ENCODE measurements at places on chromosomes 11 and 22.

DNA sequence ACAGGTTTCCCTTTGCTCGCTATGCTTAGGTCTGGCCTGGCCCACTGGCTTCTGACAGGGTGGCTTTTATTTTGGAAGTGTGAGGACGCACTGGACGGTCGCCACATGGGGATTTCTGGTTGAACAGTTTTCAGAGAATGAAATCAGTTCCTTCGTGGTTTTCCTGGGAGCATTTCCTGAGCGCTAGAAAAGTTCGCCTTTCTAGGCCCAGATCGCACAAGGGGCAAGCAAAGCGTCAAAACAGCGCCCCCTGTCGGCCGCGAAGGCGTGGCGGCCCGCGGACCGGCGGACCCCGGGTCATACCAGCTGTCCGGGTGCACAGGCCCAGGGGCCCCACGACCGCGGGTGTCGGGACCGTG is 12.7 kb upstream of the CYP2R1 start:
- DNase-seq = peak; percentile 40

DNA sequence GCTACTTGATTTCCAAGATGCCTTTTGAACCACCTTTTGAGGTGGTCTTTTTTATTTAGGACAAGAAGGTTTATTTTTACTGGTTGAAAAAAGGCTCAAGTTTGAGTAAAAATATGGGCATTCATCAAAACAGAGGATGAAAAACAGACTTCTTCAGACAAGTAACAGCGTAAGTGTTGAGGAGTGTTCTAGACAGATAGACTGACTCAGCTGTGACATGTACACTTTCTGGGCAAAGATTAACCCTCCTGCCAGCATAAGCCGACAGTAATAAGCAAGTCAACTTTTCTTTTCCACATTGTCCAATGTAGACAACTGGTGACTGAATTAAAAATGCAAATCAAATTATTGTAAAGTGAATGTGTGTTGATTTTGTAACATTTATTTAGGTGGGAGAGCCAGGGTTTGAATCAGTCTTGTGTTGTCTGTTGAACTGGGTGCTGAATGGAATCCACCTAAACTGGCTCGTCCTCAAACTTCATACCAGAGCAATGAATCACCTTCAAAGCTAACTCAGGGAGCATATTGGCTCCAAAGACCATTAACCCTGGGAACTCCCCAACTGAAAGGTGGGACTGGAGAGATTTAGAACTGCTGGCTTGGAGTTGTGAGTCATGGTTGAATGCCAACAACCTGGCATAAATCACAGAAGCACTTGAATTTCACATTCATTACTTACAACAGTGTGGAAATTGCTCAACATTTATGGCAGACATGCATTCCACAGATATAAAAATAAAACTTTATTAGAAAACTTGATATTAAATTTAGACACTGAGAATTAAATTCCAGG is 377.0 kb downstream of the ETS1 start:
- peak; percentile 87 for DNase-seq

- no peak for DNase-seq
These were observed 20.6 kb downstream of the MRPL23 start for GRCh38 chr11:1967641-1968225.

DNA sequence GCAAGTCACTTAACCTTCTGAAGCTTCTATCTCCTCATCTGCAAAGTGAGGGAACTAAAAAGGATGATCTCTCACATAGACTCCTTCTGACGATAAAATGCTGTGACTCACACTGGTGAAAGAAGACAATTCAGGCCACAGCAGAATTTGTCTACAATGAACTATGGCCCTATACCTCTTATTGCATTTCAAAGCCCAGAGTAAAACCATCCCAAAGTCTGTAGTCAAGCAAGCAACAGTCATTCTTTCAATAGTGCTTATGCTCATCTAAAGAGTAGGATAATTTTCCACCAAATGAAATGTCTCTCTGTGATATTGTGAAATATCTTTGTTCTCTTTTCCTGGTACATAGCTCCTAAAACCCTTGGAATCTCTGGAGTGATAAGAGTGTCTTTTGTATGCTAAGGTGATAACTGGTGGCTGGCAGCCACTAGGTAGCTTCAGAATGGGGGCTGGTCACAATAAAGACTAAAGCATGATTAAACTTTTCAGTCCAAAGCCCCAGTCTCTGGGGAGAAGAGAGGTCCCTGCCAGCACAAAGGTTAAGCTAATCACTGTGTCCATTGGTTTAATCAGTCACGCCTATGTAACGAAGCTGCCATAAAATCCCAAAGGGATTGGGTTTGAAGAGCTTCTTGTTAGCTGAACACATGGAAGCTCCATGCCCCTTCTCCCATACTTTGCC is 30.8 kb downstream of the SYTL2 start:
- DNase-seq = no peak

GRCh38 chr11:8081591-8082250 is 710 bp downstream of the TUB start:
- peak; percentile 40 for DNase-seq

DNA sequence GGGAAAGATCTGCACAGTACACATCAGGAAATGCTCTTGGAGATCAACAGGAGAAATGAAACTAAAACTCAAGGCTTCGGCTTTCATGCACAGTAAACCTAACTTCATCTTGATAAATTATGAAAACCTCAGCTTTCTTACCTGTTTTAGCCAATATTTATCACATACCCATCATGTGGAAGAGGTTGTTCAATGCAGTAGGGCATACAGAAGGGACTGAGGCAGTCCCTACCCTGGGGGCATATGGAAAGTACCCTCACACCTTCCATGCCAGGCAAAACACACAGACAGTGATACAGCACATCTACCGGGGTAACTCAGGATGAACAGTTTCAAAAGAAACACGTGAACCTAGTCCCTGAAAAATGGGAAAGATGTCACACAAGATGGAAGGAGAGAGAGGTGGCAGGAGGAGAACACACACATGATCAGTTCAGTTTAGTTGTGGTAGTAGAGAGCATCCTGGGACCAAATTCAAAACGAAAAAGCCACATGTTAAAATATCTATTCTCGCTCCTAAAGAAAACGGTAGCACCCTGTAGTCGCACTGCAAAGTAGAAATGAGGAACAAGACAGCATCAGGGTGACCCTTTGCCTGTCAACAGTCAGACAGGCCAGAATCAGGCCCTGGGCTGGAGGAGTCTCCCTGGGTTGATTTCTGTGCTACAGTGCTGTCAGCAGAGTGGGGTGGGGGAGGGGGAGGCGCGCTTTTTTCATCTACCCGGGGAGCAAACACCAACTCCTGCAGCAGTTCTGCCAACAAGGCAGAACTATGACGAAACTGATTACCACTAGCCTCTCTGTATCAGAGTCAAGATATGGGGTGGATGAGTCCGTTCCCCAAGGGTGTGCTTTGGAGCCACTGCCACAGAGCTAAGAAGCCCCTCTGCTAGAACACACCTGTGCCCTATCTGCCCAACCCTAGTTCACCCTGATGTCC is 1.3 kb downstream of the HIRA start:
- peak; percentile 48 for DNase-seq

Data from MG63 (cell line).